ENCODE measurements at places on chromosomes 16 and 17.

GRCh38 chr17:31031841-31032240 is 61.0 kb downstream of the RNF135 start:
- no peak for DNase-seq

GRCh38 chr16:57132470-57132869 is 40.1 kb downstream of the CPNE2 start:
- no peak for DNase-seq

GRCh38 chr17:72838068-72838467 is 254.4 kb downstream of the SLC39A11 start:
- DNase-seq: no peak

GRCh38 chr16:23595246-23595950 is 718 bp downstream of the NDUFAB1 start:
- no peak for DNase-seq

DNA sequence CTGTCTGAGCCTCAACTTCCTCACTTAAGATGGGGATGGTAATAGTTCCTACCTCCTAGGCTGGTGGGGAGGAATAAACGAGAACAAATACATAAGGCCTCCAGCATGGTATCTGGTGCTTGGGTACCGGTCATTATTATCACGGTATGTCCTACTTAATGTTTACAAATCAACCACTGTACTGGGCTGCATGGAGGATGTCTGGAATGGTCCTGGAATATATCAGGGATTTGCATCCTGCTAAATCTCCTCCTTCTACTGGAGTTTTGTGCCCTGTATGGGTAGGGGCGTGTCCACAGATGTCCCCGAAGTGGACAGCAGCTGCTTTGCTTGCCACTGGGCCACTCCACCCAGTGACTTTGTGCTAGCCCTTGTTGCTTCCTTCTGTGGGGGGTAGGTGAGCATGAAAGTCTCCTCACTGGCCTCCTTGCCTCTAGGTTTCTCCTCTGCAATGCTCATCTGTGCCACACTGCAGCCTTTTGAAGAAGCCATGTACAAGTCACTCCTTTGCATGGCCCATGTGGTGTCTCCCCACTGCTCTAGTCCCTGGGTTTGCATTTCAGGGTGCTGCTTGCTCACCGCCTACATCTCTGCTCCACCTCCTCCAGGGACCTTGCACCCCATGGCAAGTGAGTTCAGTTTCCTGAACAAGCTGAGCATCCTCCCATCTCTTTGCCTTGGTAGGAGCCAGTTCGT is 2.2 kb upstream of the CMIP start:
- DNase-seq: no peak

- DNase-seq: no peak
These were observed 589.2 kb downstream of the CDH11 start for GRCh38 chr16:64532691-64533090.

GRCh38 chr17:1629504-1630310 is 1.1 kb upstream of the SLC43A2 start:
- DNase-seq: no peak

DNA sequence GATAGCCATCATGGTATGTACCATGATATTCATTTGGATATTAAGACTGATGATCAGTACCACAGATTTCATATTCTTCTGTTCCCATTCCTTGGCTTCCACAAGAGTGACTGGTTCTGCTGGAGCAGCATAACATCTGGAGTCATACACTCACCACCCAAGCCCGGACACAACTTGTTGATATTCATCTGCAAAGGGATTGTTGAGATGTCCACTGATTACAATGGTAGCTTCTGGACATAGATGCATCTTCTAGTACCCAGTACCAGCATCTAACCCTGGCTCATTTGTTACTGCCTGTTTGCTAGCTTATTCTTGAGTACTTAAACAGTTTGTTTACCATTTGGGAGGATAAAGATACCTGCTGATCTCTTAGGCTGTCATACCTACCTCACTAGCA is 235.7 kb upstream of the AXIN2 start:
- DNase-seq: no peak

DNA sequence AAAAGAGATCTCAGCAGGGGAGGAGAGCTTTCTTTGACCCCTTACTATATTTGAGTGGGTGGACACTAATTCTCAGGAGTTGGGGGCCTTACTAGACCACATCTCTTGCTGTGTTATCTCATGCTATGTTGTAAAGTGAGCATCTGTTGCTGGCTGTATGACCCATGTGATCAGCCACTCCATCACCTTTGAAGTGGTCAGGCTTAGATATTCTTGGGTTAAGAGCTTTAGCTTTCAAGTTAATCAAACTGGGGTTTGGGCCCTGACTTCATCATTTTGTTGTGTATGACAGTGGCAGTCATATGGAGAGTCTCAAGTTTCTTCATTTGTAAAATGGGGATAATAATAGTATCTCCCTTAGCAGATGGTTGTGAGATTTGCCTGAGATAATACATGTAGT is 201.1 kb downstream of the FTO start:
- DNase-seq: no peak

DNA sequence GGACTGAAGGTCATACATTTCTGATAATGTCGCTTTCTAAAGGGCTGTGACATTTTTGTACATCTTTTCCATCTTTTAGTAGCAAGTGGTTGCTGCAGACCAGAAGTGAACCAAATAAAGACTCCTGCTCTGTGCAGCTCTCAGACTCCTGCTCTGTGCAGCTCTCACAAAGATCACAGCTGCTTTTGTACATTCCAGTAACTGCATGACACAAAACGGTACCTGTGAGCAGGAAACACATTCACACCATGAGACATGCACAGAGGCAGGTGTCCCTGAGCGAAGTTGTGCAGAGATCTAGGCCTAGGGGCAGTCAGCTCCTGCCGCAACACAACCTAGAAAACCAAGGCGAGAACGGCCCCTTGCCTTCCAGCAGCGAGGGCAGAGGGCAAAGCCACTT is 67.5 kb downstream of the KLHDC4 start:
- no peak for DNase-seq

DNA sequence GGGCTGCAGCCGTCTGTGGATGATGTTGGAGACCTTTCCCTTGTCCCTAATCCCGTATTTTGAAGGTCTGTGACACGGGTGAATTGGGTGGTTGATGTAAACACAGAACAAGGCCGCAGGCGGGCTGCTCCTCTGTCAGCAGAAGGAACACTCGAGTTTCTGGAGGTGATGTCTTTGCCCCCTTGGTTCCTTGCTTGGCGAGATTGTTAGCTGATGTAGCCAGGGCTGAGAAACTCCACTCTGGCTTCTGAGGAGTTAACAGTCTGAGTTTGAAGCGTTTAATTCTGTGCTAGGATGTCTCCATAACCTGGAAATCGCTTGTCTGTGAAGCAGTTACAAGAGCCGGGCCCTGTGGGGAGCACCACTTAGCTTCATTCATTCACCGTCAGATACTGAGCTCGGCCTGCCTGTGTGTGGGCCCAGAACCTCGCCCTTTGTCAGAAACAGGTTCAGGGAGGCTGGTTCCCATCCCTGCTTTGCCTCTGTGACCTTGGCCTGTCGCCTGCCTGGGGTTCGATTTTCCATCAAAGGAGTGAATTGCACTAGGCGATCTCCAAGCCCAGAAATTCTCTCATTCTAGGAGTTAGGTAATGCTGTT is 1.3 kb downstream of the MAPK8IP3 start:
- peak; percentile 52 for DNase-seq

DNA sequence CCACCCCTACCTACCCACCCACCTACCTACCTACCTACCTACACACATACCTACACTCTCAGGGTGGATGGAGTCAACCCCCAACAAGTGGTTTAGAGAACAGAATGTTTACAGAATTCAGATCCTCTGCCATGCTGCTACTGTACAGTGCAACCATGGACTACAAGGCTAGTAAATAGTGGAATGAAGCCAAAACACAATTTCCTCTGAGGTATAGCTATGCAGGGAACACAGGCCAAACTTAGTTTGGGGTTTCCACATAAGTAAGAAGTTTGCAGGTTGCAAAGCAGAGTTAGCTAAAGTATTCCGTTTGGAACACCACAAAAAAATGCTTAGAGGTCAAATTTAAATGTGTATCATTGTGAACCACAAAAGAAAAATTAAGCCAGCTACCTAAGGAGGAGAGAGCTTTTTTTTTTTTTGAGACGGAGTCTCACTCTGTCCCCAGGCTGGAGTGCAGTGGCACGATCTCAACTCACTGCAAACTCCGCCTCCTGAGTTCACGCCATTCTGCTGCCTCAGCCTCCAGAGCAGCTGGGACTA is 2.7 kb upstream of the AP1G1 start:
- peak; percentile 18 for DNase-seq

- DNase-seq: no peak
These were observed 17.7 kb upstream of the DOK4 start for GRCh38 chr16:57504001-57504400.

GRCh38 chr17:73833775-73834488 is 189.7 kb upstream of the SDK2 start:
- no peak for DNase-seq

GRCh38 chr16:79419148-79419547 is 181.4 kb downstream of the MAF start:
- DNase-seq: no peak

DNA sequence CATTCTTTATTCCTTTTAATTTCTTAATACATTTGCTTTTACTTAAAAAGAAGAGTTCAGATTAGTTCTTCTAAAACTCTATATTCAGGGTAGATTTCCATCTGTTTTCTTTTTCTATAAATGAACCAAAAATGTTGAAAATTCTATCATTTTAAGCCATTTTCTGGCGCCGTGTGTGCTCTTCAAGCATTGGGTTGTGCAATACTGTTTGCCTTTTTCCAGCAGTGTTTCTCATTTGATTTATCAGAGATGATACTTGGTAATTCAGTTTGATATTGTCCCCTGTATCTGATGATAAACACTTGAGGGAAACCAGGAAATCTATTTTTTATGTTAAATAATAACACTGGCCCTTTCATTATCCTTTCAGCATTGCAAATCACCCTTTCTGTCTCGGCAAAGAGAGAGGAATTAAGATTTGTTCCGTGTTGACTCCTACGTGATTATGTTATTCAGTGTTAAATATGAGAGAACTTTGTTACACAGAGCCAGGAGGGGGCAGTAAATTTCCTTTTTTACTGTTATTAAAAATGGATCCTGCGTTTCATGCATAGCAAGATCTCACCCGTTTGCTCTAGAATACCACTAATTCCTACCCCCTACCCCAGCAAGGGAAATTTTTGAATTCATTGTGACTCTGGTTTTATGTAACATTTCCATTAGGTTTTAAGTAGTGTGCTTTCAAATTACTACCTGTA is 606.9 kb upstream of the RBFOX1 start:
- DNase-seq: no peak

DNA sequence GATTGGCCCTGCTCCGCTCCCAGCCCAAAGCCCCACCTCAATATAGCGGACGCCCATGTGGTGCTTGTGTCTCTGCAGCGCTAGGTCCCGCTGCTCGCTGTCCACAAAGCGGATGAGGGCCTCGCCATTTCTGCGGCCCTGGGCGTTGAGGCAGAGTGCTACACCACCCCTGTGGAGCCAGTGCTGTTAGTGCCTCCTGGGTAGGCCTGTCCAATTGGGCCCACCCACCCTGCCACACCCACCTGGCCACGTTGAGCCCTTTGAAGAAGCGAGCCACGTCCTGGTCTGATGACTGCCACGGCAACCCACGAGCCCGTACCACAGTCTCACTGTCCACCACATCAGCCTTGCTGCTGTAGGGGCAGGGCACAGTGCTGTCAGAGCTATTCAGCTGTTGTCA is 3.6 kb downstream of the ESRP2 start:
- no peak for DNase-seq

GRCh38 chr17:78082988-78083387 is 45.6 kb downstream of the TMC6 start:
- no peak for DNase-seq

GRCh38 chr17:31702041-31702440 is 157.0 kb downstream of the COPRS start:
- no peak for DNase-seq

DNA sequence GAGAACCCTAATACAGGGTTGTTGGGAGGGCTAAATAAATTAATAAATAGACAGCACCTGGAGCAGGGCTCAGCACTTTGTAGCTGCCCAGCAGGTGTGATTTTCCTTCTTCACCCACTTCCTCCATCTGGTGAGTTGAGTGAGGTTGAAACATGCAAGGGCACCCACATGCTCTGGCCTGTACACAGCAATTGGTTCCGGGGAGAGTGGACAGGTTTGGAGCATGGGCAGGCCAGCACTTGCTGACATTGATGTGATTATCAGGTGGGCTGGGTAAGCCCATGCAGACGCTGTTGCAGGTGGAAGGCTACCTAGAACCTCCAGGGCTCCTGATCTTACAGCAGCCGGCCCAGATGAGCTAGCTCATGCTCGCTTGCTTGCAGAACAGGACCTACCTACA is 1.3 kb upstream of the MRTFB start:
- DNase-seq: no peak

DNA sequence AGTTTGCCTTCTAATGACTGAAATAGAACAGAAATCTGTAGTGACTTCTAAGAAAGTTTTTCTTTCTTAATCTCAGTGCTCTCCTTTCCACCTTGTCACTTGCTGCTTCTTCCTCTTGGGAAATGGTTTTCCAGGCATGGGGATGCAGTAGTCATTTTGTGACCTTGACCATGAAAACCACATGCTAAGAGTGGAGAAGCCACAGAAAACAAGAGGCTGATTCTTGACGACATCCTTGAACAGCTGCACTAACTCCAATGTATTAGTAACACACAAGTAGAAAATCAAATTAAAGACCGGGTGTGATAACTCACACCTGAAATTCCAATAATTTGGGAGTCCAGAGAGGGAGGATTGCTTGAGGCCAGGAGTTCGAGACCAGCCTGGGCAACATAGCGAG is 15.5 kb upstream of the USP31 start:
- DNase-seq: no peak

GRCh38 chr16:55668340-55669281 is 12.8 kb downstream of the SLC6A2 start:
- DNase-seq: peak; percentile 10

DNA sequence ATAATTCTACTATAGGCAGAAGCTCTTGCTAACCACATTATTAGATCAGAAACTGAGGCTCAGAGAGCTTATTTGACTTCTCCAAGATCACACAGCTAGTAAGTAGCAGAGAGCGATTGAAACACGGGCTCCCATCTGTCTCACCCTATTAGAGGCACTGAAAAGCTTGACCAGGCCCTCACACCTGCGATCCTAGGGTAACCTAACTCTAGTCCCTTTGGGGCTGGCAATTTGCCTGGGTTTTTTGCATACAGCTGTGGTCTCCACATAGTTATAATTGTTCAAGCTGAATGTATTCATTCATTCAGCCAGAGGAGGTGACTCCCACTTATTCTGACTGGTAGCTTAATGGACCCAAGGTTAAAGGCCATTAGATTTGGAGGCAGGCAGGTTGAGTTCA is 121.2 kb downstream of the ANKFN1 start:
- no peak for DNase-seq

DNA sequence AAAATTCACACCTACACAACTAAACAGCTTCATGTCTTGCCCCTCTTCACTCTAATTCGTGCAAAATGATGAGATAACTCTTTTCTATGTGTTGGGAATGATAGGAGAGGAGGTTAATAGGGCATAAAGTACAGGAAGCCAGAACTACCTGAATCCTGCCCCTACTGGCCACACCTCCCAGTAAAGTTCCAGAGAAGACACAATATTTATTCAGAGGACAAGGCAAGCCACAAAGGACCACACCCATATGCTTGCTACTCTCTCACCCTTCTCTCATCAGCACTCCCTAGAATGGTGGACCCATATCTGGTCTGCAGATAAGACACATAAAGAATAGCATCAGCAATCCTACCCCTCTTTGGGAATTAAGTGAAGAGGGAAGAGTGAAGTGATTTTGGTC is 74.6 kb downstream of the ZNF18 start:
- DNase-seq: no peak

- DNase-seq: no peak
These were observed 17.5 kb downstream of the COG7 start for GRCh38 chr16:23435500-23435899.

All from astrocyte (in vitro differentiated cells and primary cell).